ENCODE measurements at places on chromosomes 5 and 9. TPM values are rescaled to one million over a fixed set of nuclear protein-coding genes. Genes with fewer than 3 reads are reported as not detected.

IFNK gene
- total RNA-seq = not detected

PKD2L2 gene
- not detected for total RNA-seq

GRHPR gene
- 113 TPM for total RNA-seq

WNT8A gene
- total RNA-seq = not detected

GRXCR2 gene
- not detected for total RNA-seq

SPINK13 gene
- total RNA-seq = not detected

ARL14EPL gene
- not detected for total RNA-seq

MYMK gene
- total RNA-seq = not detected

SLC36A3 gene
- total RNA-seq = not detected

PRDM9 gene
- not detected for total RNA-seq

PCDHB13 gene
- total RNA-seq = 1.4 TPM

HAVCR2 gene
- total RNA-seq = under 0.01 TPM

PCDHB12 gene
- 0.68 TPM for total RNA-seq

CCDC171 gene
- total RNA-seq = 0.98 TPM

ROPN1L gene
- 0.68 TPM for total RNA-seq

EDIL3 gene
- 1.5 TPM for total RNA-seq

NUDT12 gene
- 3.4 TPM for total RNA-seq

GPR107 gene
- total RNA-seq = 167 TPM

PFN3 gene
- total RNA-seq = not detected

MSX2 gene
- 0.17 TPM for total RNA-seq

CAAP1 gene
- total RNA-seq = 25.3 TPM

AGXT2 gene
- not detected for total RNA-seq

SREK1IP1 gene
- 13.4 TPM for total RNA-seq

BTNL9 gene
- 0.05 TPM for total RNA-seq

NCBP1 gene
- total RNA-seq = 53.7 TPM

CRHBP gene
- 0.19 TPM for total RNA-seq

DIPK1B gene
- total RNA-seq = 238 TPM

GKAP1 gene
- total RNA-seq = 2.6 TPM

NIPAL4 gene
- not detected for total RNA-seq

GPRIN1 gene
- total RNA-seq = 8.7 TPM

PGM5 gene
- 128 TPM for total RNA-seq

SWI5 gene
- total RNA-seq = 26.9 TPM

SYNPO gene
- total RNA-seq = 14.6 TPM

CDC42SE2 gene
- total RNA-seq = 55.5 TPM

FOXD4L3 gene
- not detected for total RNA-seq

CLTA gene
- total RNA-seq = 359 TPM

PCDHGC3 gene
- 19.4 TPM for total RNA-seq

PCDHGA10 gene
- total RNA-seq = 6.0 TPM

FAT2 gene
- total RNA-seq = under 0.01 TPM

NXNL2 gene
- total RNA-seq = not detected

C9orf50 gene
- total RNA-seq = not detected

SLC36A2 gene
- not detected for total RNA-seq

FIBCD1 gene
- total RNA-seq = 0.05 TPM

KCNIP1 gene
- 20.8 TPM for total RNA-seq

TMED7 gene
- 173 TPM for total RNA-seq

CATSPER3 gene
- not detected for total RNA-seq

POMT1 gene
- 34.8 TPM for total RNA-seq

BAAT gene
- total RNA-seq = not detected

AJM1 gene
- 1.0 TPM for total RNA-seq

Data from dermis blood vessel endothelial cell (primary cell).